Nephron progenitor cell (in vitro differentiated cells): ENCODE measurements at places on chromosomes 3 and 15.

GRCh38 chr3:78601249-78601648 lies 1166.5 kb downstream of the ROBO1 start:
- DNase-seq = no peak

DNA sequence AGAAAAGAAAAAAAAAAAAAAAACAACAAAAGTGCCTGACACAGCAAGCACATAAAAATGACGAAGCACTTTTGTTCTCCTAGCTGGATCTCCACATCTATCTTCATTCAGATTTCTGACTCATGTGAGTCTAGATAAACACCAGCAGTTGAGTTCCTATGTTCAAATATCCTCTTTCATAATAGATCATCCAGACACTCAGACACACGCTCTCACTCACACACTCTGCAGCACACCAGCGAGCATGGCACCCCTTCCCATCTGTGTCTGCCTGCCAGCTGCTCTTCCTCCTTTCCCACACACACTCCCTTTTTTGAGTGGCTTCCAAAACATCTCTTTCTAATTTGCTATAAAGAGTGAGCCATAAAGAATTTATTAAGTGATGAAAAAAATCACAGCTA lies 19.8 kb upstream of the CELF6 start:
- DNase-seq = no peak

DNA sequence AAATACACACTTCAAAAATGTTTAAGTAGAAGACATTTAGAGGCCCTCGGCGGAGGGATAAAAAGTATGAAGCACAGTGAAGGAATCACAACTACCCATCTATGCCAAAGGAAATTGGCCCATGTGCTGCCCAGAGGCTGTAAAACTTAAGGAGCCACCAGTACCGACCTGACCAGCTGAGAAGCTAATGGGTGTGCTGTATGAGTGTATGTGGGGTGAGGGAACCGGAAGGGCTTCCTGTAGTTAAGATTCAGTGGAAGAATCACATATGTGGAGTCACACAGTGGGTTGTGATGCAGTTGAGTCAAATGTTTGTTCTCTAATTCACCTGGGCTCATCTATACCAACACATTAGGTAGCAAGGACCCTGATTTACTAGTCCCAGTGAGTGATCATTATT lies 516.0 kb upstream of the IL12A start:
- no peak for DNase-seq

DNA sequence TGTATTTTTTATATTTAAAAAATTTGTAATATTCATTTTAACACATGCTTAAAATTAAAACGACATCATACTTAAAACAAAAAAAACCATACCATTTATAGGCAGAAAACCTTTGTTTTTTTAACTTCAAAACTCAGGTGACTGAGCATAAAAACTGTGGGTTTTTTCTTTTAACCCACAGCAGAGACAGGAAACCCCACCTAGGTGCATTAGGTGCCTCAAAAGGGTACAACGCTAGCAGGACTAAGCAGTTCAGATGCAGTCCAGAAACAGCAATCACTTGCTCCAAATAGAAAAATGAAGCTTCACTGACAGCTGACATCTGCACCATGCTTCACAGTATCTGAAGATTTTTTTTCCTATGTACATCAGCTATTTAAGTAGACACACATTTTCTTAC lies 52.3 kb downstream of the GLB1 start:
- no peak for DNase-seq

- DNase-seq = no peak
Measured at GRCh38 chr15:101637516-101637915, 14.7 kb downstream of the TM2D3 start.

GRCh38 chr3:14377838-14378169 lies 24.6 kb upstream of the SLC6A6 start:
- DNase-seq = no peak

GRCh38 chr3:122283796-122284445 lies 41.1 kb upstream of the CSTA start:
- DNase-seq = no peak

GRCh38 chr3:47073685-47074084 lies 90.2 kb downstream of the SETD2 start:
- DNase-seq = no peak

DNA sequence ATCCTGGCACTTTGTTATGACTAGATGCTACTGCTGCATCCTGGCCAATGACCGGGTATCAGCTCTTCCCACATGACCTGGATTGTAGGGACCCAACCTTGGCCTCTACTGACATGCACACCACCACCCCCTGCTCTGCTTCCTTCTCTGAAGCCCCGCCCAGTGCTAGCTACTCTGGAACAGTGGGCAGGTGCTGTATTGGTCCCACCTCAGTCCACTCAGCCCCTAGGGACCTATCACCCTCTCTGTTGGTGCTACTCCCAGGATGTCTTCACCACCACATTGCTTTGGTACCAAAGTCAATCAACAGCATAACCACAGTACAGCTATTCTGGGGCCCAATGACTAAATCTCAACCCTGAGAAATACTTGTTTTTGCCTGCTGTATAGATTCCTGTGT lies 170.2 kb upstream of the PRICKLE2 start:
- DNase-seq = no peak

- DNase-seq = no peak
Measured at GRCh38 chr3:124207077-124207476, 215.2 kb upstream of the ROPN1 start.

DNA sequence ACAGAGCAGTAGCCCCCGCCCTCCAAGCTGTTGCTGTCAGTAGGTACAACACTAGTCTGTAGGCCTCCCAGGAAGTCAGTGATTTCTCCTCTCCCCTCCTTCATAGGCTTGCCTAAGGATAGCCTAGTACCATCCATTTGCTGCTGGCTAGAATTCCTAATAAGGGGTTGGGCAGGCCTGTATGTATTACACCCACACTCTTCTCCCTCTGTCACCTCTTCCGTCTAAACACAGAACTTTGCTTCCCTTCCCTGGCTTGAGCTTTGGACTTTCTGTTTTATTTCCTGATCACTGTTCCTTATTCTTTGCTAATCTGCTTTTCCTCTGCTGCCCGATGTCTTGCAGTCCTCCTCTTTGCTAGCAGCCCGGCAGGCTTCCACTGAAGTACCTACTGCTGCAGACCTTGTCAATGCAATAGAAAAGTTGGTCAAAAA lies 93.4 kb upstream of the UMPS start:
- no peak for DNase-seq

DNA sequence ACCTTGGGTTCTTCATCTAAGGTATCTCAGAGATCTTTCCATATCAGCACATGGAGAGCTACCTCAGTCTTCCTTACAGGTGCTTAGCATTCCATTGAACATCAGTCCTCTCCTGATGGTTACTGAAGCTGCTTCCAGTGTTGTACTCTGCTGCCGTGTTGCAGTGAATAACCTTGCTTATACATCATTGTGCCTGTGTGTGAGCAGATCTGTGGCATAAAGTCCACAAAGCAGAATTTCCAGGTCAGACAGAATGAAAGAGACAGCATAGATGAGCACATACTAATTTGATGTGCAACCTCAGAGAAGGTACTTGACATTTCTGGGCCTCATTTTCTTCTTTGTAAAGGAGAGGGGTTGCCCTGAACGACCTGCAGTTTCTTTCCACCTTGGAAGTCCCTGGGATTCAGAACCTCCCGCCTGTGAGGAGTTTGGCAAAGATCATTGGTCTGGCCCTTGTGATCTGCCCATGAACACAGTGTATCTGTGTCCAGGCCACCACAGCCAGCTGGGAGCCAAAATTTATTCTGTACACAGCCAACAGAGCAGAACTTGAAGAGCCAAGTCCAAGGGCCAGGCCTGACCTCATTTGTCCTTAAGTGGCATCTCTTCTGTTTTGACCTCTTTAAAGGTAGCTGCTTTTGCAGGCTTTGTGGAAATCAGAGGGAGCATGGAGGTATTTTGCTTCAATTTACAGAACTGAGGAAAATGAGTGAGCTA lies 57.2 kb upstream of the SLC7A14 start:
- DNase-seq = no peak

DNA sequence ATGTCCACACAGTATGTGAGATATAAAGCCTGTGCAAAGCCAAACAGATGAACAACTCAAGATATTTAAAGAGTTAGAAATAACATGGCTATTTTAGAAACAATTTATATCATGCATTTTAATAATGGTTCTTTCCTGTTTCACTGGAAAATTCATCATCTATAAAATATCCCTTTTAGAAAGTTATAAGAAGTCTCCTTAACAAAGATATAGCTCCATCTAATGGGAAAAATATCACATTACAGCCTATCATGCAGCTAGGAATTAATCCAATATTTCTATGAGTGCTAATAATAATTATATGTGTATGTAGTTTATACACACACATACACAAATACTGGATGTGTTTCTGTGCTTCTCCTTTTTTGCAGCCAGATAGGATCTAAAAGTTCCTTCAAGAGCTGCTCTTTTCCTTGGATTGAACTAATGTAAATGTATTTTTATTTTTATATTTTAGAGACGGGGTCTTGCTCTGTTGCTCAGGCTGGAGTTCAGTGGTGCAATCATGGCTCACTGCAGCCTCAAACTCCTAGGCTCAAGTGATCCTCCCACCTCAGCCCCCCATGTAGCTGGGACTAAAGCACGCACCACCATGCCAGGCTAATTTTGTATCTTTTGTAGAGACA lies 21.6 kb downstream of the RPL22L1 start:
- no peak for DNase-seq

DNA sequence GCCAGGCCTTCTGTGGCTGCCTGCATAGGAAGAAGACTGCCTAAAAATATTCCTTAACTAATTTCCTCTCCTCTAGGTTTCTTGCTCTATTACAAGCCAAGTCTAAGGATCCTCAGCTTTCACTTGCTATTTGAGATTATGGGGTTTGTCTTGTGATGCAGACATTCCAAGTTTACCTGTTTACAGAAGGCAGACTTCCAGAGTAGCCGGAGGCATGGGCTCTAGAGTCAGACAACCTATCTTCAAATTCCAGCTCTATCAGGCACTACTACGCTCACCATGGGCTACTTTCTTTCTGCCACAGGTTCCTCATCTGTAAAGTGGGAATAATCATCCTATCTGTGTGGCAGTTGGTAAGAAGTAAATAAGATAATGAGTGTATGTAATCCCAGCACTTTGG lies 95.6 kb upstream of the BCL6 start:
- no peak for DNase-seq

DNA sequence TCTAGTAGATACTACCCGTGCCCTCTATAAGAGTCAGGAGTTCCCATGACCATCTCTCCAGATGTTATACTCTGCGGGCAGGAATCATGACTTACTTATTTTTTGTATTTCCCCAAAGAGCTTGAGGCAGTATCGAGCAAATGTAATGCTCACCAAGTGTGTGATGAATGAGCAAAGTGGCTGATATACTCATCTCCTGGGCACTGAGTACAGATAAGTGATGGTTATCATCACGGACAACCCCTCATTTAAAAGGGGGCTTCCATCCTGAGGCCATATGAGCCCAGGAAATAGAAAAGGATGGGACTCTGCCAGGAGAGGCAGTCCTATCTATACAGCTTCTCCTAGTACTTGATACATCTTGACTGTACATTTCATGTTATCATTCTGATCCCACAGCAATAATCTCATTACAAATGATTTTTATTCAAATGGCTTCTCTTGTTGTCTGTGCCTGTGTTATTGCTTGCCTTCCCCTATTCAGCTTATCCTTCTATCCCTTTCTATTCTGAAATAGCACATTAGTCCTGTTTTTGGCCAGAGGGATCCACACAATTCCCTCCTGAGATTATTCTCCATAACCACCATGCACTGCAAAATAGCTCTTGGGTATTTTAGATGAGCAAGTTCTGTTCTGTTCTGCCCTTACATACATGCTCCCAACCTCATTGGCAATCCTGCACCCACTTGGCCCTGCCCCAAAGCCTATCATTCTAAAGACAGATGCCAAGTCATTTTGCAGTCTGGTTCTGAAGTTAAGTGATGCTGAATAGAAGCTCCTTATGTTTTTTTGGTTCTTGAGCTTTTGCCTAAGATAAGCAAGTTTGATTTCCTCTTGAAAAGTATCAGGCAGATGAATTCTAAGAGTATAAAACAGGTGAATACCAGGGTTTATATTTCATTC lies 48.0 kb upstream of the MRPL3 start:
- DNase-seq = no peak

DNA sequence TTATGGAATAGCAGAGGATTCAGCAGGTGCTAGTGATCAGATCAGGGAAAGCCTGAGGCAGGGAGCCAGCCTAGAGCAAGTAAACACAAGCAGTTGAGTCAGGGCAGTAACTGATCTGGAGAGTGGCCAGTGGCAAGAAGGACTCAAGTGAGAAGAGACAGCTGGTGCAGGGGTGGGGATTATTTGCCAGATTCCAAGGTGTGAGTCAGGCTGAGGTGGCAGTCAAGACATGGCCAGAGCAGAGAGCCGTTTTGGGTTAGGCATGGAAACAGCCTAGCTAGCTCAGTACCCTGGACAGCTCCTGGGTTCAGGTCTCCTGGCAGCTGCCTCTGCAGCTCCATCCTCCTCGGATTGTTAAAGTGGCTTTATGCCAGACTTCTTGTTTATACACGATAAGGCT lies 281.9 kb upstream of the ONECUT1 start:
- peak; percentile 91 for DNase-seq

GRCh38 chr3:48897460-48898376 lies 964 bp downstream of the SLC25A20 start:
- no peak for DNase-seq

- no peak for DNase-seq
Measured at GRCh38 chr15:63086947-63087346, 34.7 kb upstream of the LACTB start.

DNA sequence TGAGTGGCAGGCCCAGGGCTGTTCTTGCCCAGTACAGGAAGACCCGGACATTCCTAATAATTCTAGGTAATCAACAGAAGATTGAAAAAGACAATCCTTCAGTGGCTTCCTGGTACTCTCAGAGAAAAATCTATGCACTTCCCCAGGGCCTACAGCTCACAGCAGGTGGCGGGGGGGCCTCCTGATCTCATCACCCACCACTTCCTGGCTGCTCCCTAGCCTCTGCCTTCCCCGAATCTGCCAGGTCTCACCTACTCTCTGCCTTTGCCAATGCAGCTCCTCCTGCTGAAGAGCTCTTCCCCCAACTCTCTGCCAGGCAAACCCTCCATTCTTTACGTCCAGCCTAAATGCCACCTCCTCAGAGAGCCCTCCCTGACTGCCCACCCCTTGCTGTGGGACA lies 37.5 kb downstream of the EHD4 start:
- no peak for DNase-seq

- no peak for DNase-seq
Measured at GRCh38 chr3:28617821-28618220, 269.2 kb upstream of the AZI2 start.

DNA sequence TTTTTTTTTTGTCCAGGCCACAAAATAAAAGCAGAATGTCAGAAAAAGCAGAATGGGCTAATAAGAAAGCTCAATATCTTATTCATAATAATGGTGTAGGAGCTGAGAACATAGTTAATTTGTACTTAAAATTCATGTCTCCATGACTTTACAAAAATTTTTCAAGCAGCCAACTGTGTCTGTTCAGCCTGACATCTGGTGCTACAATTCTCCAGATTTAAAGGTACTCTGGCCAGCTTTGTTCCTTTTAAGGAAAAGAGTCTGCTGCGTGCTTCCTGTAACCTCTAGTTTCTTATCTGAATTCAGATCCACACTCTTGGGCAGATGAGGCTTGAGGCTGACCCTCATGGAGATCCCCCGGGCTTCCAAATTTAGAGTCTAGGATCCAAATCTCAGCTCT lies 8.7 kb upstream of the RFX7 start:
- no peak for DNase-seq

- DNase-seq = no peak
Measured at GRCh38 chr3:126469479-126469878, 6.2 kb downstream of the ZXDC start.
